ENCODE measurements at places on chromosomes 16 and 17.

GRCh38 chr16:67561824-67562525 is 351 bp upstream of the CTCF start:
- peak; percentile 95 for DNase-seq

- DNase-seq: no peak
Measured at GRCh38 chr16:83045790-83046189, 419.0 kb downstream of the CDH13 start.

DNA sequence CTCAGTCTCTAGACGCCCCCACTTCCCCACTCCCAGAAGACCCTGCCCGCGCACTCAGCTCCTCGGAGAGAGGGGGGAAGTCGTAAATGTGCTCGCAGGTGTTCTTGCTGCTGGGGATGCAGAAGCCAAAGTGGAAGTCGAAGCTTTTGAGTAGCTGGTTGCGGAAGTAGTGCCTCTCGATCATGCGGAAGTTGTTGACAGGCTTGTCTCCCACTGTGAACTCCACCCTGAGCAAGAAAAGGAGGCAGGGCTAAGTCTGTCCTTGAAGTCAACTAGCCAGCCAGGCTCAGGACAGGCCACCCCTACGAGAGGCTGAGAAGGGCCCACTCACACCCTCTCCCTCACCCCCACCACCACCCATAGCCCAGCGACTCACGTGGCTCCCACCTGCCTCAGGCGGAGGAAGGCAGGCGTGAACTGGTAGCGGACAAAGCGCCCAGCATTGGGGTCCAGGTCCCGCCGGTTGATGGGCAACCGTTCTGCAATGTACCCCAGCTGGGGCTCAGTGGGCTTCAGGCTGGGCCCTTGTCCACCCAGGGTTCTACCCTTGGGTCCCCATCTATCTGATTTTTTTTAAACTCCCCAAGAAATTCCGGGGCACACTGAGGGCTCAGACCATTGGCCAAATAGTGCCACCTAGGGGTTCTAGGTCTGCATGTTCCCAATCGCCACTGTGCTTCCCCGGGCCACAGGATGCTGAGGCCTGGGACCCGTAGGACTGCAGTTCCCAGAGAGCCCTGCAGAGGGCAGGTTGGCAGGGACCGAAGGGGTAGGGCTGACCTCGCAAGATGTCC is 4.6 kb downstream of the UNC119 start:
- peak; percentile 47 for DNase-seq

- no peak for DNase-seq
Measured at GRCh38 chr17:31917065-31917529, 15.6 kb upstream of the UTP6 start.

- no peak for DNase-seq
Measured at GRCh38 chr17:51914577-51914976, 243.9 kb downstream of the CA10 start.

DNA sequence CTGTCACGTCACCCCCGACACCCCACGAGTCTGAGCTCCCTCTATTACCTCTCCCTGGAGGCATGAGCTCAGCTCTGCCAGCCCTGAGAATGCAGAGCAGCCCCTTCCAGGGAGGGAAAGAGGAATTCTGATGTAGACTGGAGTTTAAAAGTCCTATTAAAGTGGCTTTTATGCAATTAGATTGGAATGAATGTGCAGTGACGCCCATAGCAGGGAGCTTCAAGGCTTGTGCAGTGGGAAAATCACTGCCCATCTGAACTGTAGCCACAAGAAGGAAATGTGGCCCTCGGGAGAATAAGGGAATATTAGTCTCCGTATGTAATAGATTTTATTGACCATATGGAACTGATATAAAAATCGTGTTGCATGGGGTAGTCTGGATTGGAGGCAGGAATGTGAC is 66.9 kb downstream of the ZNF423 start:
- DNase-seq: no peak

DNA sequence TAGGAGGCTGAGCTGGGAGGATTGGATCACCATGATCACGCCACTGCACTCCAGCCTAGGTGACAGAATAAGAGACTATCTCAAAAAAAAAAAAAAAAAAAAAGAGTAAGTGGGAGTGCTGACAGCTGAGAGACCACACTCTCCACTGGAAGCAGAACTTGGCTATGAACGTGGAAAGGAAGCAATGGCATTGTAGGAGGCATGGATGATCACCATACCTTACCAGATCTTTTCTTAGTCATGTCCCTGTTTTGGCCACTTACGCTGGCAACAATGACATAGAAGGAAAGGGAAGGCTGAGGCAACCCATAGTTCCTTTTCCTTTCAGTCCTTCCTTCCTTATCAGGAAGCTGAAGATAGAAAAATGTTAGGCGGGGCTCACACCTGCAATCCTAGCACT is 3.7 kb upstream of the ATP1B2 start:
- no peak for DNase-seq

DNA sequence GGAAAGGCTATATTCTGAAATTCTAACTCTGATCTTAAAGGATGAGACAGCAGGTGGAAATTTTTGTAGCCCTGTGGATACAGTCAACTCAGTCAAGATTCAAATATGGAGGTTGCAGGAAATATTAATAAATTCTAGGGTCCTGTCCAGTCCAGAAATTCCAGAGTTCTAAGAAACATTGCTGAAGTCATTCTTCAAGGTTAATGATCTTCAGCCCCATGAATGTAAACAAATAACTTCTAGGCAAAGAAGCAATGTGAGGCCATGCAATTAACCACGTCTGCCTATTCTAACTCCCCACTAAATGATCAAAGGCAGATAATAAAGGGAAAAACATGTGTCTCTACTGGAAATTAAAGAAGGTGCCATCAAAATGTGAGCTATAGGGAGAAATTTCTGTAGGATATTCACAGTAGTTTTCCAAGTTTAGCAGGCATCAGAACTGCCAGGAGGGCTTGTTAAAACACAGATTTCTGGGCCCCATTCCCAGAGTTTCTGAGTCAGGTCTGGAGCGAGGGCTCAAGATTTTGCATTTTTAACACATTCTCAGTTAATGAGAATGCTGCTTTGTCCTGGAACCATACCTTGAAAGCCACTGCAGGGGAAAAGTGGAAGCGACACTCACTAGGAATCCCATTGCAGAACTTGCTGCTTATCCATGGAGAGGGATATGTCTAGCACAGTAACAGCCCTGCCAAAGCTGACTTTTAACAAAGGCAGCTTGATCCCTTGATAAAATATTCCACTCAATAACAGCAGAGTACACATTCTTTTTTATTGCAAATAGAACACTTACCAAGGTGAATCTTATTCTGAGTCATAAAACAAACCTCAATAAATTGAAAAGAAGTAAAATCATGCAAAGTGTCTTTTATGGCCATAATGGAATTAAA is 61.8 kb downstream of the DNAH3 start:
- DNase-seq: no peak

DNA sequence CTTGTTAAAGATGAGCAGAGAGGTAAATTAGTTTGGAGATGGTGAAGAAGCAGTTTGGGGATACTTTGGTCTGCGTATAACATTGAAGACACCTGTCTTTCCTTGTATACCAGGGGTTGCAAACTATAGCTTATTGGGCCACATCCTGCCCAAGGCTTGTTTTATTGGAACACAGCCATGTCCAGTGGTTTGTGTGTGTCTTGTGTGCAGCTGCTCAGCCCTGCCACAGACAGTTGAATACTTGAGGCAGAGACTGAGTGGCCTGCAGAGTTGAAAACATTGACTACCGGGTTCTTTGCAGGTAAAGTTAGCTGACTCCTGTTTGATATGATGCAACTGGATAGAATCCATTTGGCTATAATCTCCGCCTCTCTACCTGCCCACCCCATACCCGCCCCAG is 224.4 kb downstream of the PRKCA start:
- no peak for DNase-seq

- no peak for DNase-seq
Measured at GRCh38 chr17:31726980-31727427, 132.0 kb downstream of the COPRS start.

GRCh38 chr16:11093572-11094074 is 149.3 kb downstream of the CLEC16A start:
- no peak for DNase-seq

- no peak for DNase-seq
Measured at GRCh38 chr17:14360856-14361255, 60.0 kb downstream of the HS3ST3B1 start.

- DNase-seq: no peak
Measured at GRCh38 chr16:28258567-28258966, 33.8 kb upstream of the SBK1 start.

DNA sequence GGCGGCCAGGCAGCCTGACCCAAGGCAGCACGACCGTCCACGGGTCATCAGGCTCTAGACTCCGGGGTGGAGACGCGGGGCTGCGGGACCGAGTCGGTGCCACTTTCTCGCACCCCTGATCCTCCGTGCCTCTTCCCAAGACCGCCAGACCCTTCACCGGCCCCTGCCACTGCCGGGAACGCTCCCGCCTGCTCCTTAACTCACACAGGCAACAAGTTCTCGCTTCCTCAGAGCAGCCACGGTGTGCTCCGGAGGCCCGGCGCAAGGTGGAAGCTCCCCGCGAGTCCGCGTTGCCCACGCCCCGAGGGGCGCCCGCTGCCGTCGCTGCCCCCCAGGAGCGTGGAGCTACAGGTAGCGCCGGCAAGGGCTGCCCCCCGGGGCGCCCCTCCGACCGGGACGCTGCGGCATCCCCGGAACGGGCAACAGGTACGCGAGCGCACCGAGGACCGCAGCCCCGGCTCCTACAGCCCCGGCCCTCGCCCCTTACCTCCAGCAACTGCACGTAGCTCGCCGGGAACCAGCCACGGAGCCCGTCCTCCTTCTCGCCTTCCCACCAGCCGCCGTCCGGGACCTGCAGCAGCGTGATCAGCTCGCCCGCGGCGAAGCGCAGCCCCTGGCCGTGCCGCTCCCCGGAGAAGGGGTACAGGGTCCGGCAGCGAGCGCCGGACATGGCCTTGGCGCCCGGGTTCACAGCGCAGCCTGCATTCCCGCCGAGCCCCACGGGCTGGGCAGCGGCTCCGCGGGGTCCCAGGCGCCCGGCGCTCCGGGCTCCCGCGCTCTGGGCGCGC is 491 bp downstream of the GAS7 start:
- no peak for DNase-seq

GRCh38 chr16:4654011-4654963 is 29.7 kb downstream of the MGRN1 start:
- no peak for DNase-seq

GRCh38 chr17:35870906-35871819 is 2.5 kb upstream of the HEATR9 start:
- DNase-seq: no peak

DNA sequence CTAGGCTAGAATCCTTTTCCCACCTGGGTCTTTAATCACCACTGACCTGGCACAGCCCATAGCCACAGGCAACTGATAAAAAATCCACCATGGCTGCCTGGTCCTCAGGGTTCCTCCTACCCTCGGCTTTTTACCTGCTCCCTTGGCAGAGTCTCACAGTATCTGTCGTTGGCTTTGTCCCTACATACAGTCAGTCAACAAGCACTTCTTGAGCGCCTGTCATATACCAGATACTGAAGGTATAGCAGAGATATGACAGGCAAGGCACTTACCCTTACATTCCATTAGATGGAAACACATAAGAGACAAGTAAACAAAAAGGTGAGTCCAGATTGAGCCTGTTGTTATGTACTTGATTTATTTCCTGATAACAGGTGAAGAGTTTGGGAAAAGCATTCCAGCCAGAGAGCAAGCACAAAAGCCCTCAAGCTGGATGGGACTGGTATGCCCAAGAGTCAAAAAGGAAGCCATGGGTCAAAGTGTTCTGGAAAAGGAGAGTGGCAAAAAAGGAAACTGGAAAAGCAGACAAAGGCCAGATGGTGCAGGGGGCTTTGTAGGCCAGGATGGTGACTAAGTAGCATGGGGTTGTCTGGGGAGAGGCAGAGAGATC is 247.0 kb downstream of the CHD9NB start:
- DNase-seq: no peak

DNA sequence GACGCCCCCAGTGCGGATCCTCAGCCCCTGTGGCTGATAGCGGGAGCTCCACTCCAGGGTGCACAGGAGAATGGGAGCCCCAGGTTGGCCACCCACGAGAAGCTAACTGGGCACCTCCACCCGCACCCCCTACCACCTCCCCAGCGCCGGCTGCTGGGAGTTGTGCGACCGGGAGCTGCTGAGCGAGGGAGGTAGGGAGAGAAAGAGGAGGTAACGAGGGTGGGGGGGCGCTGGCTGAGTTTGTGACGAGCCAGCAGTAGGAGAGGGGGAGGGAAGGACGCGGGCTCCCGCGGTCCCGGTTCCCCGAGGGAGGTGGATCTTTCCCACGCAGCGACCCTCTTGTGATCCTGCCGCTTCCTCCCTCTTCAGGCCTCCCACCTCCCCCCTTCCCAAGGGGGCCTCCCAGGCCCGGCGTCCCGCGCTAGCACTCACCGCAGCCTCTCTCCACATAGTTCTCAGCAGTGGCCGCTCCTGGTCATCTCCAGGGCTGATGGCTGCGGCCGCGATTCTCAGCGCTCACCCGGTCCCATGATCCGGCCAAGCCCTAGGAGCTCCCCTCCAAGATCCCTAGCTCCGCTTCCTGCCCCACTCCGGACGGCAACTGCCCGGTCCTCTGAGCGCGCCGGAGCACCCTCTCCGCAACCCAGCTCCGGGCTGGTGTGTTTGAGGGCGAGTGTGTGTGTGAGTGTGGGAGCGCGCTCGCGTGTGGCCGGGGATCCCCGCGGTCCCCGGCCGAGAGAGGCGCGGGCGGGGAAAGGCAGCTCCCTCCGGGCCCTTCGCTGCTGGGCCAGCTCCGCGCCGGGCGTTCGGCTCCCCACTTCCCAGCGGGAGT is at the start of gene GRIN2A:
Gene GRIN2A (minus strand): TSS at position 207 of the 832 bp plus-strand sequence. CDS start 2,017 bp downstream, outside the sequence.
- DNase-seq: no peak

- DNase-seq: peak; percentile 60
Measured at GRCh38 chr16:180681-181564, 664 bp downstream of the HBQ1 start.

- DNase-seq: no peak
Measured at GRCh38 chr17:55301521-55302406, 37.0 kb downstream of the HLF start.

- DNase-seq: no peak
Measured at GRCh38 chr17:34926661-34927060, 34.6 kb downstream of the CCT6B start.

GRCh38 chr17:18158022-18158600 is 25.5 kb upstream of the ALKBH5 start:
- DNase-seq: no peak

- no peak for DNase-seq
Measured at GRCh38 chr16:80874925-80875324, 70.5 kb upstream of the CDYL2 start.

- no peak for DNase-seq
Measured at GRCh38 chr17:39794249-39794970, 56.7 kb downstream of the GRB7 start.

GRCh38 chr17:43913584-43913983 is 6.2 kb upstream of the MPP2 start:
- no peak for DNase-seq

GRCh38 chr16:73998707-73999106 is 297.9 kb upstream of the PSMD7 start:
- DNase-seq: no peak

DNA sequence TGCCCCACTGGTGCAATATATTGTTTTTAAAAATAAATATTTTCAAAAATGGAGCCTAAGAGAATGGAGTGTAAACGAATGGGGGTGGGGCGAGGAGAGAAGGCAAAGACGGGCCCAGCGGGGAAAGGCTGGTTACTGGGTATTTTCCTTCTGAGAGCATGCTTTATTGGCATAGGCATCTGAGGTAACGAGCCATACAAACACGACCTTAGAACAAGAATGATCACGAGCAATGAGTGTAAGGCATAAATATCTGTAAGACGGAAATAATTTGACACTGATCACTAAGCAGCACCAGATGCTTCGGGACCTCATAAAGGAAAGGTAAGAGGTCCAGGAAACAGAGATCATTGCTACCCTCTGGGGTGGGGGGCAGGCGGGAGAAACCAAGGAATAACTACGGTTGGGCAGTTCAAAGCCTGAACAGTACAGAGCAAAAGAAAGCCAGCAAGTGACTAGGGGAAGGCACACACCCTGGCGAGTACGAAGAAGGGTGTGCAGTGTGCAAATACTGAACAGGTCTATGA is 959 bp downstream of the SSH2 start:
- DNase-seq: peak; percentile 66

Data from NCI-H524 treated with DMSO at 0.1 percent for 48 hours (cell line).